MM.1S (cell line): ENCODE measurements at places on chromosomes 1 and 21.

- DNase-seq = no peak
Observed at GRCh38 chr1:119204197-119204960, 63.9 kb upstream of the WARS2 start.

GRCh38 chr1:36307601-36308330, 1.6 kb downstream of the SH3D21 start:
- no peak for DNase-seq

DNA sequence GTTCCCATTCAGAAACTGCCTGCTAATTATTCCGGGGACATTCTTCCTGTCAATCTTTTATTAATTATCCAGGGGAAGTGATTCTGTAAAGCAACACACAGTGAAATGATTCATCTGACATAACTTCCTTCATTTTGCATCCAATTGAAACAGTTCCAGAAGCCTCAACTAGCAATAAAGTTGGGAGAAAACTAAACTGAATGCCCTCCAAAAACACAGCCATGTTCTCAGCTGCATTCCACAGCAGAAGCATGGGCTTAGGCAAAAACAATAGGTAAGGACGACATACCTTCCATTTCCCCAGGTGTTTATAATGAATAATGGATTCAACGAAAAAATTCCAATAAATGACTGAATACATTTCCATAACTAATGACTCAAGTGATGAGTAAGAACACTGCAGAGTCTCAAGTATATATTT, 36.9 kb upstream of the TARBP1 start:
- no peak for DNase-seq

GRCh38 chr1:212232090-212232489, 53.1 kb upstream of the PPP2R5A start:
- no peak for DNase-seq

DNA sequence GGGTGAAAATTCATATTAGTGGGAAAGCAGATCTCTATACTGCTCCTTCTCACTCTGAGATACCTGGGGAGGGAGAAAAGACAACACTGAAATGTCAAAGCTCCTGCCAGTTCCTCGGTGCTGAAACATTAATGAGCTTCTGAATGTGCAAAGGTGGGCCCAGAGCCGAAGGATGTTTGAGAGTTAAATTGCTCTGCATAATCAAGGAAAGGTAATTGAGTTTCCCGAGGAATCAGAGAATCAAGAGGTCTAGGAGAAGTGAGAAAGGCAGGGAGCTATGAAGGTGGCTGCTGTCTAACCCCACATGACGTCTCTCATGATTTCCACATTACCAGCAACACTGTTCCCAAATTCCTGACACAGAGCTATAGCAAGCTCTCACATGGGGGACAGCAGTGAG, 346.7 kb downstream of the SMYD3 start:
- DNase-seq = no peak

- DNase-seq = no peak
Observed at GRCh38 chr1:201370500-201370899, 7.0 kb downstream of the TNNT2 start.

- DNase-seq = no peak
Observed at GRCh38 chr1:168081373-168082007, 55.2 kb downstream of the GPR161 start.

DNA sequence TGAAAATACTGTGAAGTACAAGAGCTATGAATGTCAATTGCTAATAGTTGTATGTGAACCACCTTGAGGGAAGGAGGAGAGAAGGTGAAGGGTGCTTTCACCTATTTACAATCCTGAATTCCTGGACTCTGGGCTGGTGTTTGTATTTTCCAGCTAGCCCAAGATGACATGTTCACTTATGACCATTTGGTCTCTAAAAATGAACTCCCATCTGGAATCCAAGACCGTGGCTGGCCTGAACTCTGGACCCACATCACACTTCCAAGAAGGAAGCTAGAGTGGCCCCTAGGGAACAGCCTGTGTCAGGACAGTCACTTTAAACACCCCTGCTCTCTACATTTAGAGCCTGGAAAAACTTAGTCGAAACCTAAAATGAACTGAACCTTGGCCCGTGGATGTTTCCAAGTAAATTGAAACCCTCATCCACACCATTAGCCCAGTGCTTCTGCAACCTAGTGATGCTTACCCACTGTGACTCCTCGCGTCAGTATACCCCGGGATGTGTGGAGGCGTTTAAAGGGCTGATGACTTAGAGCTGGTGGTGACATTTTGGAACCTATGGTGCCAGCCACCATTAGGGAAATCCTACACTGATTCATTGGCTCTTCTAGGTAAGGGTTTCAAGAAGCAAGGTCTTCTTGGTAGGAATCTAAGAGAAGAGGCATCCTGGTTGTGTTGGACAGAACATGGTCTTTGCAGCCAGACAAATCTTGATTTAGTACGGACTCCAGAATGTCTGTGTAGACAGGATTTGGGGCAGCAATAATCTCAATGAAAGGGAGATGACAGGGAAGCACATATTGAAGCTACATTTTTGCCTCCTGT, 171.5 kb upstream of the IRF2BP2 start:
- no peak for DNase-seq

- DNase-seq = no peak
Observed at GRCh38 chr1:46012236-46012635, 120.2 kb downstream of the PIK3R3 start.

DNA sequence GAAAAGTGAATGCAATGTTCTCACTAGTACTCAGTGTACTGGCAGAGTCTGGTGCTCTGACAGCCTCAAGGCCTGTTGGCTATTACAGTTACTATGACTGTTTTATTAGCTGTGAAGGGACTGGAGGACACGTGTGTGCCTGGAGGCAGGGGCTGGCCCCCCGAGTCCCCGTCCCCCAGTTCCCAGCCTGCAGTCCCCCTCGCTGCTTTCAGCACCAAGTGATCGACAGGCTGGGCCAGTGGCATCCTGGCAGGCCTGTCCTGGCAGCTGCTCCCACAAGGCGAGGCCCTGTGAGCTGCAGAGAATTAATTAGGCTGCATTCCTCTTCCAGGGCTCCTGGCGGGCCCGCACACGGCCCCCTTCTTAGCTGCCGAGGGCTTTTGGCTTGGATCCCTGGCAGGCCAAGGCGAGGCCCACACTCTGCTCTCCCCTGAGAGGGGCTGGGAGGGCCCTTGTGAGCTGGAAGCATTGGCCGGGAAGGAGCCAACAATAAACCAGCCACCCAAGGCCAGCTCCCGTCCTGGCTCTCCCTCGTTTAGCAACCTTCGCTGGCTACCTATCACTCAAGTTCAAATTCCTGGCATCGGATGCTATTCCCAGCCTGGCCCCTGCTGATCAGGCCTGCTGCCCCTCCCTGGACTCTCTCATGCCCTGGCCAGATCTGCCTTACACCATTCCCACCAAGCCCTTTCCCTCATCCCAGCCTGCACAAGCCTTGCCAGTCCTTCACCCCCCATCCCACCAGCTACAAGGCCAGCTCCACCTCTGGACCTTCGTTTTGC, 9.8 kb downstream of the EDN2 start:
- DNase-seq = no peak

DNA sequence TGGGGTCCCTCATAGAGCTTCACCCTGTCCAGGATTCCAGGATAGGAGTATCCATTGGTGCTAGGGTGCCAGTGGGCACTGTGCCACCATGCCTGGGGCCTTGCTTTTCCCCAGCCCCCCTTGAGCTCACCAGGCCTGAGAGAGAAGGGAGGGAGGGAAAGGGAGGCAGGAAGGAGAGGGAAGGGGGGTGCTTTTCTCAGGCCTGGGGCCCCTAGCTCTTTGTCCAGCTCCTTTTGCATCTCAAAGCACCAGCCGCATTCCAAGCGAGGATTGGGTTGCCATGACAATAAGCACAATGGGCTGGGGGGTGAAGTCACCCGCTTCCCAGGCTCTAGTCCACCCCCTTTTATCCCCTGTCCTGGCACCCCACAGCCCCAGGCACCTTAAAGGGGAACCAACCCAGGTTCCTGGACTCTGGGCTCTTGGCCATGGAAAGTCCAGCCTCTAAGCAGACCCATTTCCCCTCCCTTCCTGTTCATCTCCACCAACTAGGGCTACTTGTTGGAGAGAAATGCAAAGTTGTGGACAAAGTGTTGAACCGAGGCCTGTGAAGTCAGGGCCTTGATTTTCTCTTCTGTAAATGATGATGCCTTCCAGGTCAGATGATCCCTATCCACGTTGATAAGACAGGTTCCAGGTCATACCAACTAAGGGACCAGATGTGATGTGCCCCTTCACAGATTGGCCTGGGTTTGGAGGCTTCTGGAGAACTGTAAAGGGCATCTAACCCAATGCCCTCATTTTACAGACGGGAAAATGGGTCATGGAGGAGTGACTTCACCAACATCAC, 11.4 kb downstream of the THBS3 start:
- DNase-seq = no peak

- no peak for DNase-seq
Observed at GRCh38 chr21:46633566-46633965, 1.9 kb upstream of the PRMT2 start.

- DNase-seq = no peak
Observed at GRCh38 chr1:108590957-108591356, 31.1 kb downstream of the EEIG2 start.

GRCh38 chr1:21618561-21619374, 50.4 kb downstream of the RAP1GAP start:
- no peak for DNase-seq

- no peak for DNase-seq
Observed at GRCh38 chr1:53617382-53617781, 121.6 kb downstream of the GLIS1 start.

DNA sequence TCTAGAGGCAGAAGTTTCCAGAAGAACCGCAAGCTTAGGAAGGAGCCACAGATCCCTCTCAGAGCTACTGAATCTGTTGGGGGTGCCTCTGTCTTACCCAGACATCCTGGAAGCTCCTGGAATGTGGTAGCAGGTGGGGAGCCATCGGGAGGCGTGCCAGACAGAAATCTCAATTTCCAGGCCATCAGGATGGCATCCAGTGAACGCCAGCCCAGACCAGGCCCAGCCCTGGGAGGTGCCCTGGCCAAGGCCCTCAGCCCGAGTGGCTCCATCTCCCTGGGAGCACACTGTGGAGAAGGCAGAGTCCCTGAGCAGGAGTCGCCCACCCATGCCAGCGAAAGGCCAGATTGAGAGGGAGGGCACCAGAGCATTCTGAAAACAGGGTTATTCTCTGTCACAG, 2.5 kb downstream of the ABCA4 start:
- no peak for DNase-seq

GRCh38 chr1:1627829-1628753, 3.9 kb upstream of the MMP23B start:
- DNase-seq = no peak

DNA sequence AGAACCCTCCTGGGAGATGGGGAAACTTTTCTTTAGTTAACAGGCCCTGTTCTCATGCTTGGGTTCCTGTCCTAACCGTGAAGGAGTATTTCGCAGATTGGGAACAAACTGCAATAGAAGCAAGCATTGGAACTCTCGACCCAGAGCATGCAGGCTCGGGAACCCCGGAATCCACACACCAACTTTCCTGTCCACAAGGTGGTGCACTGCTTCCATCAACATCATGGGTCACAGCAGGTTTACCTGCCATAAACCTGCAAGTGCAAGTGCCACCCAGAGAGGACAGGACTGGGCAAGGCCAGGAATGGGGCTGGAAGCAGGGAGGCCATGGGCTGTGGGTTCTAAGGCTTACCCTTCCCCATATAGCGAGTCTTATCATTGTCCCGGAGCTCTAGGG, 6.9 kb downstream of the ENO1 start:
- DNase-seq = no peak

GRCh38 chr1:20376880-20377494, 86.3 kb downstream of the VWA5B1 start:
- DNase-seq = no peak

- DNase-seq = no peak
Observed at GRCh38 chr1:160127865-160128523, 12.4 kb downstream of the ATP1A2 start.

DNA sequence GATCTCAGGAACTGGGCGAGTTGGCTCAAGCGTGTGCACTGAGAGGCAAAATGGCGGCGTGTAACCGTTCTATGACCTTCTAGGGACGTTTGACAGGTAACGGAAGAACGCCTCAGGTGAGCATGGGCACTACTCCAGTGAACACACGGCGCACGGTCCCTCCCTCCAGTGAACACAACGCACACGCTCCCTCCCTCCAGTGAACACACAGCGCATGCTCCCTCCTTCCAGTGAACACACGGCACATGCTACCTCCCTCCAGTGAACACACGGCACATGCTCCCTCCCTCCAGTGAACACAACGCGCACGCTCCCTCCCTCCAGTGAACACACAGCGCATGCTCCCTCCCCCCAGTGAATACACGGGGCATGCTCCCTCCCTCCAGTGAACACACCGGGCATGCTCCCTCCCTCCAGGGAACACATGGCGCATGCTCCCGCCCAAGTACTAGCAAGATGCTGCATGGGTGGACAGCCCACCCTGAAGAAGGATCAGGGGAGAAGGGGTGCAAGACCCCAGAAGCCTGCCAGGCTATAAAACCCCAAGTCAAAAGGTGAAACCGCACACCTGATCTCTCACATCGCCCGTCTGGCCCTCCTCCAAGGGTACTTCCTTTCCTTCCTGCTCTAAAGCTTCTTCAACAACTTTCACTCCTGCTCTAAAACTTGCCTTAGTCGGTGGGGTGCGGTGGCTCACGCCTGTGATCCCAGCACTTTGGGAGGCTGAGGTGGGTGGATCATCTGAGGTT, 3.5 kb downstream of the C1orf159 start:
- no peak for DNase-seq

DNA sequence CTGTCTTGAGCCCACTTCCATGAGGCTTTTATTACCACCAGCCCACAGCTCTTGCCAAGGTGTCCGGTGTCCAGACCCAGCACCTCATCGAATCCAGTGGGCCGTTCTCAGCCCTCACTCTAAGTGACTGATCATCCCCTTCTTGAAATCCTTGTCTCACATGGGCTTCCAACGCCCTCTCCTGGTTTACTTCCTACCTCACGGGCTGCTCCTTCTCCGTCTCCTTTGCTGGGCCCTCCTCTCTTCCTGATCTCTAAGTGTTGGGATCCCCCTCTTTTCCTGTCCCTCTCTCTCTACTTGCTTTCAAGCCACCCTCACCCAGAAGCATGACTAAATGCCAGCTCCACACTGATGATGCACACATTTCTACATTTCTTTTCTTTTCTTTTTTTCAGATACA, 9.0 kb upstream of the RHBG start:
- no peak for DNase-seq

GRCh38 chr1:153057375-153057774, at the start of gene SPRR2A:
TSS of gene SPRR2A (minus strand) at chr1:153057512. CDS start at chr1:153056735, 777 bp downstream.
- DNase-seq = peak; percentile 56

DNA sequence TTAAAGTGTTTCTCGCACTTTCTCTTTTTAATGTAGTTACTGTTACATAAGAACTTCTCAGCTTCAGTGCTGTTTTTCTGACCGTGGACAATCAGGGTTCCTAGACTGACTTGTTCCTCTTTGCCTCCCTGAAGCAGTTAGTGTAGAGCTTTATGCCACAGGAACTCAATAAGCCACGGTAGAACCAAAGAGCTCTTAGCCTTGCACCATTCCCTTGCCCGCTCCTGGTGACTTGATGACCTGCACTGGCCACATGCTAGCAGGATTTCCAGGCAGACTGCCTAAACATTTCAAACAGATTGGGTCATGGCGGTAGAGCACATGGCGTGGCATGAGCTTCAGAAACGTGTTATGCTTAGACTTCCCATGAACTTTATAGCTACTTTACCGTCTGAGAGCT, 18.8 kb upstream of the FASLG start:
- DNase-seq = no peak

GRCh38 chr1:182170891-182171461, 109.5 kb upstream of the ZNF648 start:
- DNase-seq = no peak
